MV-4-11 (cell line): ENCODE measurements at places on chromosomes 7 and 10.

GRCh38 chr10:22823109-22823508 lies 104.7 kb upstream of the ARMC3 start:
- no peak for DNase-seq

DNA sequence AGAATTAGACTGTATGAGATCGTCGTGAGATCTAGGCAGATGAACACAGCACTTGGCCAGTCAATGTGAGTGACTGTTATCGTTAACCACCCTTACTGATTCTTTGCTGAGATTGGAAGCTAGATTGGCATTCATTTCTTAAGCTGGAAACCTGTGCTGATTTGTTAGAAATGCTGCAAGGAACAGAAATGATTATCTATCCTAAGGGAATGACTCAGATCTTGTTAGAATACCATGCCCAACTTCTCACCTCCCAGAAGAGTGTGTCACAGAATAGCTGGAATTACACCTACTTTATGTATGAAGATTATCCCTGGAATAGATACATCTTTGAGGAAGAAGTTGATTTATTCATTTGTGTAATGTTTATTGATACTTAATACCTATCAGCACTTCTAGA lies 275.2 kb downstream of the AUTS2 start:
- DNase-seq: no peak

- no peak for DNase-seq
These were observed 70.6 kb upstream of the CCDC6 start for GRCh38 chr10:59976909-59977308.

DNA sequence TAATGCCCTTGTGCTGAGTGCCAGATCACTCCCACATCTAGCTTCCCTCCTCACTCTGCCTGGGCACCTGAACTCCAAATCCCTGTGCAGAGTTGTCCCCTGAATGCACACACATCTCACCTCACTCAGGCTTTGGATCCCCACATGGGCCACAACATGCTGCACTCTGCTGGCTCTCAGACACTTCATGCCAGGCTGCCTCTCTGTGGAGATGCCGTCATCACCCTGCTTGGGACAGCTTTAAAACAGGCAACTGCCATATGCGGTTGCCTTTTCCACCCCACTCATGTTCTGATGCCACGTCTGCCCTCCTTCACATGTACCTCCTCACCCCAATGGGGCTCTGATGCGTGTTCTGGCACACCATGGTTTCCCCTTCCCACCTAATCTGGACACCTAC lies 477.0 kb downstream of the GFRA1 start:
- no peak for DNase-seq

DNA sequence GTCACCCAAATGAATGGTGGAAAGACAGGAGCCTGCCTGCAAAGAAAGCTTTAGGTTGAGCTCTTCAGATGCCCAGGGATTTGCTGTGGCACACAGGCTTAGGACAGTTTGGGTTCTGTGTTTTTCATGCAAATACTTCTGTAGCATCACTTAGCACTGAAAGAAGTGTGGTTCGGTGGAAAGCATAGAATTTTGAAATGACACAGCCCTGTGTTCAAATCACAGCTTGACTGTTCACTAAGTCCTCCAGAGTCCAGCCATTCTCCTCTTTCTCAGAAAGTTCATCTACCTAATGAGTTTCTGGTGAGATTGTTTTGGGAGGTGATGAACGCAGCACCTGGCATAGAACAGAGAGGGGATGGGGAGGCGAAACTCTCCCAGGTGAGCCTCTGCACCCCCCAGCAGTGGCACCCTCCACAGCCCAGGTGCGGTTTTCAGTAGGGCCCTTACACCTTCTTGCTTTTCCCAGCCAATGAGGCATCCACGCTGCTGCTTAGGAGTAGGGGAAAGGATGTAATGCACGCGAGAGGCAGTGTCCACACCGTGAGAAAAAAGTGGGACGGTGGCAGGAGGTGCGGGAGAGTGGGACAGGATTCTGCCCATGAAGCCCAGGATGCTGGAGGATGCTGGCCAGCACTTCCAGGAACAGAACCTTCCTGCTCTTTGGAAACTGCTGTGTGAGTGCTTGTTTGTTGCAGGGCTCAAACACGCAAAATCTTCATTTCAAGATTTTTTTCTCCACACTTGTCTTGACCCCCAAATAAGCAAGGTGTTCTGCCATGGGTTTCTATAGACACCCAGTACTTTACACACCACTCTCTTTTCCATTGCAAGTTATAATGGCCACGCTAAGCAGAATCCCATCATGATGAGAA lies 11.6 kb downstream of the EN2 start:
- no peak for DNase-seq

GRCh38 chr10:78934532-78934898 lies 134.3 kb upstream of the ZMIZ1 start:
- DNase-seq: peak; percentile 13

DNA sequence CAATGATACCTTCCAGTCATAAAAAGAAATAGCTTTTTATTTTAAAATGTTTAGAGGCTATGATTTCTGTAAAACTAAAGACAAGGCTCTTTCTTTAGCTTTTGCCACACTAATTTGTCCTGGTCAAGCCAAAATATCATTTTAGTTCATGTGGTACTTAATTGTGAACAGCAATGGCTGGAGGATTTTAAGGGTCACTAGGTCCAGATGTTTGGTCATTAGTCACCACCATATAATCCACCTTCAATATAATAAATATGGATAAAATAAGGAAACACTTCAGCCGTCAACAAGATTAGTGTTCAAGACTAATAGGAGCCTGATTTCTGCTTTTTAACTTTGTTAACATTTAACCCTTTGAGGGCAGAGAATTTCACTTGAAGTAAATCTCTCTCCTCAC lies 50.0 kb upstream of the HGF start:
- DNase-seq: no peak
